Activated effector memory CD4-positive, alpha-beta T cell treated with Interleukin-2 at 50 U/mL for 16 hours (primary cell): ENCODE measurements at places on chromosomes 5 and 9.

GRCh38 chr5:99911971-99912370 is 623.2 kb upstream of the FAM174A start:
- no peak for DNase-seq

DNA sequence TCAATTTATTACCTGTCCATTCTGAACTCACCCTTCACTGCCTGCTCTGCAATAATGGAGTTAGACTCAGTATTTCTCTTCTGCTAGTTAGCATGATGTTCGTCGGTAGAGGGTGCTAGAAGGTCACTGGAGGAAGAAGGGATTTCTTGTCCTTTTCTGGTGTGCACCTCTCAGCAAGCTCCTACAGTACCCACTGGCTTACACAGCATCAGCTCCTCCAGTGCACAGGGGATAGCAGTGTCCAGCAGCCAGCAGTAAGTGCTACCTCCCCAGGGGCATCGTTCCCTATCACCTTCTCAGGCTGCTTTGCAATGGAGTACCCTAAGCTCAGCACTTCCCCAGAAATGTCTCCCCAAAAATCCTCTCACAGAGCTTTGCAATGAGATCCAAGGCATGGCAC is 45.9 kb upstream of the APC start:
- DNase-seq = no peak

DNA sequence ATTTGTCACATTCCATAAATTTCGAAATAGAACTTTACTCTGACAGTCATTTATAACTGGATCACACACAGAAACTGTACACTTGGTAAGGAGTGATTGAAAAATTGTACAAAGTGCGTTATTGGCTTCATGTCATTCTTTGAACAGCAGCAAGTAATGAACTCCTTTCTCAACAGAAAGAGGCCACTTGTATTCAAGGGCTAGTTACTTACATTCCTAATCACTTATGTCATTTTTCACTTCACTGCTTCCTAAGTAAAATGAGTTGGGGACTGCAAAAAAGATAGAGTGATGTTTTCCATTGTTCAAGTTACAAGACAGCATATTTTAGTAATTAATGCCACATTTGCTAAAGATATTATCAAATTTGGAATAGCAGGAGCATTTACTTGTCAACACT is 893.2 kb downstream of the DTWD2 start:
- no peak for DNase-seq

DNA sequence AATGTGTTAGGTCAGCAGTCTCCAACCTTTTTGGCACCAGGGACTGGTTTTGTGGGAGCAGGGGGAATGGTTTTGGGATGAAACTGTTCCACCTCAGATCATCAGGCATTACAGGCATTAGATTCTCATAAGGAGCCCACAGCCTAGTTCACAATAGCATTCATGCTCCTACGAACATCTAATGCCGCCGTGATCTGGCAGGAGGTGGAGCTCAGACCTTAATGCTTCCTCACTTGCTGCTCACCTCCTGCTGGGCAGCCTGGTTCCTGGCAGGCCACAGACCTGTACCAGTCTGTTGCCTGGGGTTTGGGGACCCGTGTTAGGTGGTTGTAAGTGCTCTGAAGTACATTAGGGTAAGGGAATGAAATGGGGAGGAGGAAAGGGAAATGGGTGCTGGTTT is 9.7 kb upstream of the CTNNA1 start:
- no peak for DNase-seq

DNA sequence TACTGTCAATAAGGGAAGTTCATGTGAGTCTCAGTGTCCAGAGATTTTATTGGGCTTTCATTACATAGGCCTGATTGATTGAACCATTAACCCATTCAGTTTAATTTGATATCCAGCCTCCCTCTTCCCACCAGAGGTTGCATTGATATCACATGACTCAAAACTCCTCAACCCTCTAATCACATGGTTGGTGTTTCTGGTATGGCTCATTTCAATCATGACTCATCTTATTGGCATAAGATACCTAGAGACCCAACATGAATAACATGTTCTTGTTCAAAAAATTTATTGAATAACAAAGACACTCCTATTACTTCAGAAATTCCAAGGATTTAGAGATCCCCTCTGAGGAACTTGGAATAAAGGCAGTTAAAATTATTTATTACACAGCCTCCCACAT is 982.2 kb downstream of the TLE1 start:
- no peak for DNase-seq

DNA sequence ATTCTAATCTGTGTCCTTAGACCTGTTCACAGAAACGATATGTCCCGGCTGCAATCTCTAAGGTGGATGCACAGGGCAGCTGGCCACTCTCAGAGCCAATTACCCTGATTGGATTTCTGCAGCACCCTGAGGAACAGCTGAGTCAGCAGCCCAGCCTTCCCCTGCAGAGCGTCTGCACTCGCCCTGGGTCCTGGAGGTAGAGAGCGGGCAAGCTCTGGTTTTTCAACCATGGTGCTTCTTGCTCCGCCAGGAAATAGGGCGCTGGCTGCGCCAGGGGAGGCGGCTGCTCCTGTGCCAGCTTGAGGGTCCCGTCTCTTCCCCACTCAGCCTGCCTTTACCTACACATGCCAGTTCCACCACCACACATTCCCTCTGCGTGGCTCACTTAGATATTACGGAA is 19.2 kb downstream of the NDUFS6 start:
- DNase-seq = no peak

DNA sequence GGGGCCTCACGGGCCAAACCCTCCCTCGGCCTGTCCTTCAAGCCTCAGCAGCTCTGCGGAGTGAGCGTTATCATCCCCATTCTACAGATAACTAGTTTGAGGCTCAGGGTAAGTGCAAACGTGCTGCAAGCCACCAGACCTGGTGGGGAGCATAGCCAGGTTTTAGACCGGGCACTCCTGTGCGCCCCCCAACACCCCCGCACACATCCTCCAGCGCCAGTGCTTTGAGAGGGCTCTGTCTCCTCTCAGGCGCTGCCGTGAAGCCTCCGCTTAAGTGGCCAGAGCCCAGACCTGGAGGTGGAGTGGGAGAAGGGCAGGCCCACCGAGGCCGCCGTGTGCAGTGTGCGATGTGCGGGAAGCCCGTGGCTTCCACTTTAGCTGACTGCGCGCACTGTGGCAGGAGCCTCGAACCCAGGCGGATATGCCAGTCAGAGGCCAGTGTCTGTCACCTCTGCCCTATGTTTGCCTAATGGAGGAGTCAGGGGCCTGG is 1.6 kb upstream of the MGAT1 start:
- DNase-seq = no peak

GRCh38 chr5:68285851-68286611 is 70.5 kb downstream of the PIK3R1 start:
- DNase-seq = no peak

- no peak for DNase-seq
Measured at GRCh38 chr9:120386390-120387131, 193.4 kb downstream of the CDK5RAP2 start.

DNA sequence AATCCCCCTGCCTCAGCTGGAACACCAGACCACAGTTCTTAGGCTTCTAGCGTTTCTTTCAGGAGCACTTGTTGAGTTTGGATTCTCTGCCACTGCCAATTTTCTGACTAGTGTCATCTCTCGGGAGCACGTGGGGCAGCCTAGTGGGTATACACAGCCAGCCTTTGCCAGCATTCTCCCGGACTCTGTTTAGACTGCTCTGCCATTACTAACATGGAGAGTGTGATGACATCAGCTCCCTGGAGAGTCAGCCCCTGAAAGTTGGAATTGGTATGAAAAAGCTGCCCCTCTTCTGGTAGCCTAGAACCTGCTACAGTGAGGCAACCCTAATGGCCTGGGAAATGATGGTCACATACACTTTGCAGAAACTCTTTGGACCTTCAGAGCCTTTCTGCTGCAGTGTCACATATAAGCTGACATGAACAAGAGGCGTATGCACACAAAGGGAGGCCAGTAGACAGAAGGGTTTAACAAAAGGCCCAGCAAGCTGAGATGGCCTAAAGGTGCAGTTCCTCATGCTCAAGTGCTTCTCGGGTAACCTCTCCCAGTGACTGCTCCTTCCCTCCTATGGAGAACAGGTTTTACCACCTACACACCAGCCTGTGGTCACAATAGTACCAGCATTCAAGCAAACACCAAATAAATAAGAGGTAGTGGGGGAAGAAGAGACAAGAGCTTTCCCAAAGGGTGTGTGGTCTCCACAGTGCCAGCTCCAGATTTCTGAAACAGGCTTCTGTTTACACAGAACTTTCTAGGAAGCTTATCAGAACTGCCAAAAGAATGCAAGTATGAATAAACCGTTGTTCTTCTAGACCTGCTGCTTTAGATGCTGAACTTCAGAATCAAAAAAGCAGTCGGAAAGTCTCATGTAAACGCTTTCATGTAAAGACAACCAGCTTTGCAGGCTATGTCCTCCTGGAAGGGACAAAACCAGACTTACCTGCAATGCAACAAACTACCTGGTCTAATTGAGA is 16.5 kb downstream of the SPACA9 start:
- no peak for DNase-seq

- DNase-seq = no peak
Measured at GRCh38 chr5:142403583-142403982, 78.8 kb upstream of the SPRY4 start.

DNA sequence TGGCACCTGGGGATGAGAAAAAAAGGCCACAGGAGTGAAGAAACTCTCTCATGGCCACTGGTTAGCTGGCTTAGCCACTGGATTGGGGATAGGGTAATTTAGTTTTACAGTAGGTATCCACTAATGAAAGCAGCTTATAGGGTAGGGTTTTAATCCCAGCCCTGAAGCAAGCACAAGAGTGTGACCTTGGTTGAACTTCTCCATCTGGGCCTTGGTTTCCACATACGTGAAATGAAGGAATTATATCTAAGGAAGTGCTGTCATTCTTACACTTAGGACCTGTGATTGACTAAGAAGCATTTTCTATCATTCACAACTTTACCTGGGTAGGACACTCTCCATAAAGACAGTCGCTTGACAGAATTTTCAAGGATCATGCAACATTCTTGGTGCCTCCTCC is 49.6 kb downstream of the FAT2 start:
- no peak for DNase-seq

GRCh38 chr9:79152306-79152705 is 419.5 kb upstream of the TLE4 start:
- DNase-seq = no peak

DNA sequence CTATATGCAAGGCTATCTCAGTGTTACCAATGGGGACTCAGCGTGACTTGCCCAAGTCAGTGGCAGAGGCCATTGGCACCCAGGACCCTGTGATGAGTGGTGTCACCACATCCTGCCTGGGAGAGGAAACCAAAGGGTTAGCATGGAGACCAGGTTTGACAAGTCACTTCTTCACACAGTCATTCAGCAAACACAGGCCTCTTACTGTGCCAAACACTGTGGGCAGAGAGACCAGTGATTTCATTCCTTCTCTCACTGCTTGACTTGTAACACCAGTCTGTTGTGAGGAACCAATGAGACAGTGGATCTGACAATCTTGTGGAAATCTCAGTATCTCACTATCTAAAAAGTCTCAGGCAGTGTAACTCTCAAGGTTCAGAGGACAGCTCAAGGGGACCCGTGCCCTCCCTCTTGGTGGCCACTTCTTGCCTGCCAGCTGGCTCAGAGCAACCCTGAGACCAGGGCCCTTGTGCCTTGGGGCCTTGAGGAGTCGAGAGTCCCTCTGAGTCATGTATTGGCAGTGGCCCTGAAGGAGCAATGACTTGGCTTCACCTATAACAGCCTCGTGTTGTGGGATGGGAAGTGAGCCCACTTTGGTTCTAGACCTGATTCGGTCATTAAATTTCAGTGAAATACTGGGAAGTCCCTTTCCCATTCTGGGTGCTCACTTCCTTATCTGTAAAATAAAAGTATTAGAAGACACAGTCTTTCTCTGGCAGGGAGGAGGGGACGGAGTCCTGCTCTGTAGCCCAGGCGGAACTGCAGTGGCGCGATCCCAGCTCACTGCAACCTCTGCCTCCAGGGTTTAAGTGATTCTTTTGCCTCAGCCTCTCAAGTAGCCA is 1.6 kb downstream of the FABP6 start:
- DNase-seq = no peak

DNA sequence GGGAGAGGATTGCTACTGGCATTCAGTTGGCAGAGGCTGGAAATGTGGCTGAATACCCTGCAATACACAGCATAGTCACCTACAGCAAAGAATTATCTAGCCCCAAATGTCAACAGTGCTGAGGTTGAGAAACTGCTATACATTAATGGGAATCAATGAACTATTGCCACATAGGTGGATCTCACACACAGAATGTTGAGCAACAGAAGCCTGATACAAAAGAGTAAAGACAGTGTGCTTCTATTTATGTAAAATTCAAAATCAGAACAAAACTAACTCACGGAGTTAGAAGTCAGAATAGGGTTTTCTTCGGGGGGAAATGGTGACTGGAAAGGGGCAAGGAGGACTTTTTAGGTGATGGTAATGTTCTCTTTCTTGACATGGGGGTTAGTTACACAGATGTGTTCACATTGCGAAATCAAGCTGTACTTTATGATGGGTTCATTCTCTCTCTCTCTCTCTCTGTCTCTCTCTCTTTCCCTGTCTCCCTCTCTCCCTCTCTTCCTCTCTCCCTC is 45.7 kb upstream of the PANK3 start:
- no peak for DNase-seq

- DNase-seq = no peak
Measured at GRCh38 chr9:136493567-136493971, 10.7 kb upstream of the SEC16A start.

GRCh38 chr5:179766021-179766725 is 27.6 kb upstream of the LTC4S start:
- DNase-seq = no peak

- no peak for DNase-seq
Measured at GRCh38 chr9:1456301-1457024, 406.3 kb downstream of the DMRT2 start.

GRCh38 chr5:113089653-113090335 is 113.2 kb downstream of the DCP2 start:
- DNase-seq = no peak

- DNase-seq = no peak
Measured at GRCh38 chr5:145903867-145904266, 31.1 kb upstream of the GRXCR2 start.

DNA sequence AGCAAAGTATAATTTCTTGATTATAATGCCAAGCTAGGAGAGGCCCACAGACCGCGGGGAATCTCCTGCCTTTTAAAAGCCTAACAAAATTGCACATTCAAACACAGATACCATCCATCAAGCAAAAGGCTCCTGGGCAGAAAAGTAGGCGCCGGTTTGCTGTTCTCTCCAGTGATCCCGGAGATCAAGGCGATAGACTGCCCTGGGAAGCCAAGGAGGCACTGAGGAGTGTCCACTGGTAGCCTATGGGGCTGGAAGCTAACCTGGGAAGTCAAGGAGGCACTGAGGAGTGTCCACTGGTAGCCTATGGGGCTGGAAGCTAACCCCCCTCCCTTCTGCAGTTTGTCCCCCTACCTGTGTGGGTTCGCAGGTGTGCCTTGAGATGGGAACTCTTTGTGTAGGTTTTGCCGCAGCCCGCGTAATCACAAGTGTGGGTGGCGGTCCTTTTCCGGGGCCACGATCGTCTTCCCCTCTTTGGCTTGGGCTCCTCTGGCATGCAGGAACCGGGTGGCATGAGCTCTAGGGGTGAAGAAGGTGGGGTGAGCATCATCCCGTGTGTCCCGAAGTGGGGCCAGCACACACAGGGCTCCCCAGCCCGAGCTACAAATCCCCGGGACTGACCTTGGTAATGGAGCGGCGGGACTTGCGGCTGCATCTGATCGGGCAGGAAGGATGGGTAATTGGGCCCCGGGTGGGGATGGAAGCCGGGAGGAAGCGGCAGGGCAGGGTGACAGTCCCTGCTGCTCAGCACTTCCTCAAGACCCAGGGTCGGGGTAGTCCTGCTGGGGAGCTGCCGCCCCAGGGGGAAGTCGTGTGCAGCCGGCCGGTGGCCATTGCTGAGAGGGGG is 2.7 kb downstream of the KLF4 start:
- DNase-seq = no peak

- DNase-seq = no peak
Measured at GRCh38 chr5:68367287-68367686, 151.7 kb downstream of the PIK3R1 start.

GRCh38 chr9:107430071-107430470 is 59.5 kb downstream of the KLF4 start:
- DNase-seq = no peak
